ENCODE measurements at places on chromosomes 3 and 15.

DNA sequence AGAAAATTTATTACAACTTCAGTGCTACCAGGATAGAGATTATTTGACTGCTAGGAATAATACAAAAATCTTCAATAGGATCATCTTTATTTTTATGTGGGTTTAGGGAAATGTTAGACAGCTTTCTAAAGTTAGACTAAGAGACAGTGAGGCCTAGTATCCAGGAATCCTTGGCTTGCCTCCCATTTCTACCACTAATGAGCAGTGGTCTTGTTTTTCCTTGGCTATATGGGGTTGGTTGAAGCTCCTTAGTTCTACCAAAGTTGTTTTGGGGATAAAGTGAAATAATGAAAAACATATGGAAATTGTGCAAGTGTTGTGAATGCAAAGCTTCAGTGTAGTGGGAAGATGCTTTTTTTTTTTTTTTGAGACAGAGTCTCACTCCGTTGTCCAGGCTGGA lies 16.8 kb downstream of the AP4E1 start:
- DNase-seq, result no peak

GRCh38 chr3:5498981-5499380 lies 311.5 kb downstream of the EDEM1 start:
- DNase-seq, result no peak

GRCh38 chr3:129530251-129530791 lies 1.9 kb downstream of the RHO start:
- DNase-seq, result no peak

GRCh38 chr3:52343946-52344600 lies 28.0 kb downstream of the DNAH1 start:
- DNase-seq, result no peak

DNA sequence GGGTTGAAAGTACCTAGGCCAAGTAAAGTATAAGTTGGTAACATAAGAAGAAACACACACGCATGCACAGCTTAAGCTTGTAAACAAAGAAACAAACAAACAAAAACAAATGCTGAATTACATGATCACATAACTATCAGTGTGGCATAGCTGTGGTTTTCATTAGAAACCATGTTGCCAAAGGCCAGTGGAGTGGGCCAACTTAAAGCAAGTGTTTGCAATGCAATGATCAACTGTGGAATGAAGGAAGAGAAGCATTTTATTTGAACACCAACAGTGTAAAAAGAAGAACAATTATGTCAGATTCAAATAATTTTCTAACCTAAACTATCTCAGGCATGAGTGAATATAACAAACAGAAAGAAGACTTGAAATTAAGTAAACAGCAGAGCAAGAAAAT lies 199.4 kb upstream of the STRIT1 start:
- DNase-seq, result no peak

DNA sequence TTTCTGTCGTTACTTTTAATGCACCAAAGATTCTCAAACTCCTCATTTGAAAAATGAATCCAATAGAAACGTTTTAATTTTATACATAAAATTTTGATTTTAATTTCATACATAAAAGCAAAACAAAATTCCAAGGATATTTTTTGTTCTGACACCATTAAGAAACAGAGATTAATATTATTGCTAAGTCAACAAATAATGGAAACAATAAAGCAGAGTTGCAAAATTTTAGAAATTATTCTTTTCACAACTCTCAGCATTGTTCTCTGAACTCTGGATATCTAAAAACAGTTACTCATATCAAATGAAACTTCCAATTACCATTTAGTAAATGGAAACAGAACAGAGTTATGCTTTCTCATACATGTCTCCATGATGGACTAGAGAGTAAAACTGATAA lies 260.2 kb downstream of the EPHA6 start:
- DNase-seq, result no peak

DNA sequence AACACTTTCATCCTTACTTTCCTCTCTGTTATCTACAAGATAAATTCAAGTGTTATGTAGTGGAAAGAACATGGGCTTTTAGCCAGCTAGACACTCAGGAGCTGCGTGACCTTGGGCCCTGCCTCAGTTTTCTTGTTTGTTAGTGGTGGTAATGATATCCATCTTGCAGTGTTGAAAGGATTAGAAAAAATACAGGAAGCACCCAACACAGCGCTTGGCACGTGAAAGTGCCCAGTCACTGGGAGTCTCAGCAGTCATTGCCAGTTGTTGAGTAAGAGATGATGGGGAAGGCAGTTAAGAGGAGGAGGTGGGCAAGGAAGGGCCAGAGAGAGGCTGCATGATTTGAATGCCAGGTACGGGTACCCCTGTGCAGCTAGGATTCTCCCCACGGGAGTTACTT lies 5.3 kb downstream of the PDIA5 start:
- DNase-seq, result no peak

DNA sequence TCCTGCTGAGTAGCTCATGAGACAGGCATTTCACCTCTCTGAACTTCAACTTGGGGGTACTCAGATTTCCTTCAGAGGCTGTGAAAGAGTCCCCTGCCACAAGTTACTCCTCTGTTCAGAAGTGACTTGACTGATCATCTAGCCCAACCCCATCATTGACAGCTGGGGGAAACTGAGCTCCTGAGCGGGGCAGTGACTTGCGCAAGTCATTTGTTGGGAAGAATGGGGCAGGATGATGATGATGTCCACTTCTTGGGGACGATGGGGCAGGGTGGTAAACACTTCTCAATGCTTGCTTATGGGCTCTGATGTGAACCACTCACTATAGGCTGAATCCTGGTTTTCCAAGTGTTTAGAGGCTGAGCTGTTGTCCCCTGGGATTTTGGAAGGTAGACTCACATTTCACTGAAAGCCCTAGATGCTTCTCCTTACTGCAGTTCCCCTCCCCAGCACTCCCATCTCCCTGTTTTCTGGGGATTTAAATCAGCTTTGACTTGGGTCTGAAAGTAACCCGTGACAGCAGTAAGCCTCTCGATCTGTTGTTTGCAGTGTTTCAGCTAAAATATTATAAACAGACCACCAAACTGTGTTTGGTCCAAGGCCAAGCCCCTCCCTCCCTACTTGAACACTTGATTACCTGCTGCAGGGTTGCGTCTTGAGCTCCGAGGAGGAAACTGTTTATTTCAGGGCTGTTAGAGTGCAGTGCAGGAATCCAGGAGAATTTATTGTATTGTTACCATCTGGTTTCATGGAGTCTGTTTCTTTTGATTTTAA lies 25.1 kb downstream of the SMAD3 start:
- DNase-seq, result no peak

DNA sequence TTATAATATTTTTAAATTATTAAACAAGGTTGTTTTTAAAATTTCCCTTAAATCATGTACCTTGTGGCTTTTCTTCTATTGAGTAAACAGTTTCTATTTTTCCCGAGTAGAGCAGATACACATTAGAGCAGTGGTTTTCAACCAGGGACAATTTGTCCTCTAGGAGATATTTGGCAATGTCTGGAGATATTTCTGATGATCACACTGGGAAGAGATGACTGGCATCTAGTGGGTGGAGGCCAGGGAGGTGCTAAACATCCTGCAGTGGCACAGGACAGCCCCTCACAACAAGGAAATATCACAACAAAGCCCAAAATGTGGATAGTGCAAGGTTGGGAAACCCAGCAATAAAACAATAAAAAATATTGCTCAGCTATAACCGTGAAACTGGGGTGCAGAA lies 113.0 kb upstream of the PTPRG start:
- DNase-seq, result no peak

DNA sequence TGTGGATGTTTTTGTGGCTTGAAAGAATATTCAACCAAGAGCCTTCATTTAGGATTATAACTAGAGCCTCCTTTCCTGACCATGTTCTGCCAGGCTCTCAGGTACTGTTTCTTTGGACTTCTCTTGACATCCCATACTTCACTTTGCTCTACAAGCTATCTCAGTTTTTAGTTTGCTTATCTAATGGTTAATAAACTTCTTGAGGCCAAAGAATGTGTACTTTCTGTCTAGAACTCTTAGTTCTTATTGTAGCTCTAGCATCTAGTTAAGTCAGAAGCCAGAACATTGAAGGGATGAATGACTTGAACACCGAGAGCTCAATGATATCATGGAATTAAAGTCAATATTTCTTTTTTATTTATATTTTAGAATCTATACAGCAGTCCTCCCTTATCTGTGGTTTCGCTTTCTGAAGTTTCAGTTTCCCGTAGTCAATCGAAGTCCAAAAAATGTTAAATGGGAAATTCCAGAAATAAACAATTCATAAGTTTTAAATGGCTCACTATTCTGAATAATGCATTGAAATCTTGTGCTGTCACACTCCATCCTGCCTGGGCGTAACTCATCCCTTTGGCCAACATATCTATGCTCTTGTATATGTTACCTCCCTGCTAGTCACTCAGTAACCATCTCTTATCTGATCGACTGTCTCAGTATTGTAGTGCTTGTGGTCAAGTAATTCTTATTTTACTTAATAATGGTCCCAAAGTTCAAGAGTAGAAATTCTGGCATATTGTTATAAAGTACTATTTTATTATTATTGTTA lies 368.6 kb upstream of the RBMS3 start:
- DNase-seq, result peak; percentile 54

- no peak for DNase-seq
Measured at GRCh38 chr15:57322602-57323250, 53.6 kb upstream of the CGNL1 start.

GRCh38 chr3:126197854-126198584 lies 17.6 kb upstream of the ALDH1L1 start:
- peak; percentile 77 for DNase-seq

DNA sequence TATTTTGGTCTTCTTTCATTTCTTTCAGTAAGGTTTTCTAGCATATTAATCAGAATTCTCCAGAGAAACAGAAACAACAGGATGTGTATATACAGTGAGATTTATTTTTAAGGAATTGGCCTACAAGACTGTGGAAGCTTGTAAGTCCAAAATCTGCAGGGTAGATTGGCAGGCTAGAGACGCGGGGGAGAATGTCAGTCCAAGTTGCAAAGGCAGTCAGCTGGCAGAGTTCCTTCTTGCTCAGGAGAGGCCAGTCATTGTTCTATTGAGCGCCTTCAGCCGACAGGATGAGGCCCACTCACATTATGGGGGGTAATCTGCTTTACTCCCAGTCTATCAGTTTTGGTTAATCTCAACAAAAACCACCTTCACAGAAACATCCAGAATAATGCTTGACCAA lies 133.4 kb upstream of the UBE3A start:
- DNase-seq, result no peak

DNA sequence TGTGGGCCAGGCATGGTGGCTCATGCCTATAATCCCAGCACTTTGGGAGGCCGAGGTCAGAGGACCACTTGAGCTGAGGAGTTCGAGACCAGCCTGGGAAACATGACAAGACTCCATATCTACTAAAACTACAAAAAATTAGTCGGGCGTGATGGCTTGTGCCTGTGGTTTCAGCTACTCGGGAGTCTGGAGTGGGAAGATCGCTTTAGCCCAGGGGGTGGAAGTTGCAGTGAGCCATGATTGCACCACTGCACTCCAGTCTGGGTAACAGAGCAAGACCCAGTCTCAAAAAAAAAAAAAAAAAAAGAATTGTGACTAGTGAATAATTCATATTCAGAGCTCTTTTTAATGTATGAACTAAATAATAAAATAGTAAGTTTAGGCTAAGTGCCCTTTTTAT lies 87.8 kb upstream of the TSEN2 start:
- DNase-seq, result no peak

- no peak for DNase-seq
Measured at GRCh38 chr15:63599401-63600000, 2.3 kb downstream of the FBXL22 start.

- no peak for DNase-seq
Measured at GRCh38 chr15:52540374-52541012, 11.8 kb upstream of the MYO5A start.

- DNase-seq, result peak; percentile 98
Measured at GRCh38 chr15:71752604-71753289, 57.6 kb upstream of the NR2E3 start.

- no peak for DNase-seq
Measured at GRCh38 chr15:40931300-40932142, 2.4 kb downstream of the DLL4 start.

- no peak for DNase-seq
Measured at GRCh38 chr3:24986612-24987011, 441.5 kb upstream of the RARB start.

DNA sequence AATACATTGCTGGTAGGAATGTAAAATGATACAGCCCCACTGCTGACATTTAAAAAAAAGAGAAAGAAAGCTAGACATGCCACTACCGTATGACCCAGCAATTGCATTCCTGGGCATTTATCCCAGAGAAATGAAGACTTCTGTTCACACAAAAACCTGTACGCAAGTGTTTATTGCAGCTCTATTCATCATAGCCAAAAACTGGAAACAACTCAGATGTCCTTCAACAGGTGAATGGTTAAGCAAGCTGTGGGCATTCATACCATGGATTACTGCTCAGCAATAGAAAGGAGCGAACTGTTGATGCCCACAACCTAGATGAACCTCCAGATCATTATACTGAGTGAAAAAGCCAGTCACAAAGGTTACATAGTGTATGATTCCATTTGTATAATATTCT lies 132.5 kb downstream of the MAP2K5 start:
- no peak for DNase-seq

- no peak for DNase-seq
Measured at GRCh38 chr3:38497031-38497430, 891 bp downstream of the EXOG start.

DNA sequence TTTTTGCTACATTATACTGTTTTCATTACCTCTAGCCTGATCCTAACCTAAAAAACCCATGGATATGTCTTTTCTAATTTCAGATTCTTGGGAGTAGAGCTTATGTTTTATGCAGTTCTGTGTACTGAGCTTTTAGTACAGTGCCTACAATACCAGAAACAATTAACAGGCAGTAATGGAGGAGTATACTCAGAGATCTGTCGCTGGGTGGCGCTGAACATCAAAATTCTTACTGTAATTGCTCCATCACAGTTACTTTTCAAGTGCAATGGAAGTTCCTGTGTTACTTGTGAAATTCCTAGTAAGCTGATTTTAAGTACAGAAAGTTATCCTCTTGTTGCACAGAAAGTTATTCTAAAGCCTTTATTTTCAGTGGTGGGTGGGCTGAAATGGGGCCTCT lies 66.9 kb downstream of the RNF13 start:
- DNase-seq, result peak; percentile 69

- no peak for DNase-seq
Measured at GRCh38 chr15:43920254-43920600, 93.4 kb downstream of the WDR76 start.
